ENCODE measurements at places on chromosomes 4 and X.

- DNase-seq, result no peak
Observed at GRCh38 chr4:2796849-2797544, 4.1 kb downstream of the SH3BP2 start.

GRCh38 chr4:6926081-6926480 lies 16.5 kb downstream of the TBC1D14 start:
- peak; percentile 19 for DNase-seq

GRCh38 chrX:111071542-111072277 lies 24.3 kb upstream of the PAK3 start:
- DNase-seq, result no peak

DNA sequence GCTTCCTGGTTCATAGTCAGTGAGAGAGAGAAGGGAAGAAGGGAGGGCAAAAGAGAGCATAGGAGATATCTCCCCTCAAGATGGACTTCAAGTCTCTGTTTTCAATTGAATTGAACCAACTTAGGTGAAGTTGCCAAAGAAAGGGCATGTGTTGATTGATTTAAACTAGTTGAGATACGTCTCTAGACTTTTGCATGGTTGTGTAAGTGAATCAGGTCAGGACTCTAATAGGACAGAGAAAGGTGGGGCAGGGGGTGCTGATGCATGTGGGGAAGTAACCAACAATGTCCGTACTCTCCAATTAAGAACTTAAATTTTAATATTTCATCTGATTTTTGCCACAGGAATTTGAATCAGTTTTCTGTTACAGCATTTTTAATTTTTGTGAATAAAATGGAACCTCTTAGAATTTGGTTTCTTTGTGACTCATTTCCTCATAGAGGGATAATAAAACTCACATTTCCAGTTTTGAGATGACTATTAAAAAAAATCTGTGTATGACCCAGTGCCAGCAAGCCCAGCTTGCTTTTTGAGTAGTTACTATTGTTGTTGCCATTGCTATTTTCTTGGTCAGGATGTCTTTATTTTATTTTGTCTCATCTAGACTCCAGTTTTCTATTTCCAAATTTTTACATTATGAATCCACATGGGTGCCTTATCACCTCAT lies 37.3 kb downstream of the SLIT2 start:
- DNase-seq, result peak; percentile 74

DNA sequence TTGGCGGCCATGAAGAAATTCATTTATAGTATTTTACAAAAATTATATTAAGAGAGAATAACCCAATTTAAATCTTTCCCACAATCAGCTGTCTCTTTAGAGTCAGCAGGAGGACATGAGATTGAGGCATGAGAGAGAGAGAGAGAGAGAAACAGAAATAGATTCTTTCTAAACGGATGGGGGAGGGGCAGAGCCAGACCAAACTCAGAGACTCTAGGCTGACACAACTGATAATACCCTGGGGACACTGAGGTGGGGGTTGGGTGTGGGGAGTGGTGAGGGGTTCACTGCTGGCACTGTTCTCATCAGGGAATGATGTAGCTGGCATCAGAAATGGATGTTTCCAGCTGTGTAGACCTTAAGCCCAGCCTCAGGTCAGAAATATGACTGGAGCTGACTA lies 20.5 kb upstream of the HOPX start:
- no peak for DNase-seq

DNA sequence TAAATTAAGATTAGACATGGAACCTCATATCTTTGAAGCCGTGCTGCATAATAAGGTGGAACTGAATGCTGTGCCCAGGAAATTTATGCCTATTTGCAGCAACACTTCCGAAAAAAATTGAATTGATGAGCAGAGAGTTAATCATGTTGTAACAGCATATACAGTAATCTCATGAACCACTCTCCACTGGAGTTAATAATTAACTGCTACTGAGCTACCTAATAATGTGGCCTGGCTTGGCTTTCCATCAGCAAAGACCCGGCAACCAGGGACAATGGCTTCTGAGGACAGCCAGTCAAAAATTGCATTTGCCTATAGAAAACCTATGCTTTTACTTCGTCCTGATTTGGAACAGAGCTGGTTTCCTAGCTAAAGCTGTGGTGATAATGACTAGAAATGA lies 63.8 kb upstream of the GATB start:
- DNase-seq, result no peak

DNA sequence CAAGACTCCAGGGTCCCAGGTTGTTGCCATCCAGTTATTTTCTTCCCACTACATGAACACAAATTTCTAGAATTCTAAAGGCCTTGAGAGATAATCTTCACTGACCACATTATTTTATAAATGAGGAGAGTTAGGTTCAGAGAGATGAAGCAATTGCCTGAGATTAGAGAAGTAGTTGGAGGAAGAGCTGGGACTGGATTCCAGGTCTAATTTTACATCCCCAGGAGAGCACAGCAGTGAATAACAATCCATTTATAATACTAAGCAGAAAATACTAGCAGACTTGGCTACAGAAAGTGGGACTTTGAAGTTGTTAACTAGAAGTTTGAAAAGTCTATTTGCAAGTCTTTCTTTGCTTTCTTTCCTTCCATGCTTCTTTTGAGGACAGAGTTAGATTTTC lies 231.3 kb upstream of the S100G start:
- no peak for DNase-seq

DNA sequence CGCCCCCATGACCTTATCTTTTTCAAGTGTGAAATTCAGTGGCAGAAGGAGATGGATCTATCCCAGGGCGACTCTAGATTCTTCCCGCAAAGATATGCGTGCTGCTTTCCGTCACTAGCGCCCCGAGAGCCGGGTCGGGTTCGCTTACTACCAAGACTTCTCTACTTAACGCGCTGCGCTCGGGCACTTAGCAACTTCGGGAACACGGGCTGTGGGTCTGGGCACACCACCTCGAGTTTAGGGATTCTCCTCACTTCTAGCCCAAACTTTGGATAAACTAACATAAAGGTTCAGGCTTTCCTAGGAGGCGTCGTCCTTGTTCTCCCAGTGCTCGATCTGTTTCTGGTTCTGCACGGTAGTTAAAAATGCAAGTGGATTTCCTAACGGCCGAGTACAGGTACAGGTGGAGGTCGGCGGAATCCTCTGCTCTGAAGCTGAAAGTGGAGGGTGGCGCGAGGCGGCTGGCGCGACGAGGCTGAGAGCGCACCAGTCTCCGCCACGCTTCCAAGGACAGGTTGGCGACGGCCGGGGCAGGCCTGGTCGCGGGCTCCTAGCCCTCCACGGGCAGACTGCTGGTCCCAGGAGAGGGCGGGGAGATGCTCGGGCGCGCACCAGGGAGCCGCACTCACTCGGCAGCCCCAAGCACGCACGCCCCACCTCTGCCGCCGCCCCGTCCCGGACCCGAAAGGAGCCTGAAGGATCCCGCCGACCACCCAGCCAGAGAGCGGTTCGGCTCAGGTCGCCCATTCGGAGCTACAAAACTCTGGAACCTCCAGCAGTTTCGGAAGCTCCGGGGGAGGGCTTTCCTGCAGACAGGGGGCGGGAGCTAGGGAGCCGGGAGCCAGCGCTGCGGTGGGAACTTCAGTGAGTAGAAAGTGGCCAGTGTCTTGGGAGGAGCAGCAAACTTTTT lies 100.8 kb upstream of the TENM3 start:
- peak; percentile 44 for DNase-seq
